Karpas-422 (cell line): ENCODE measurements at places on chromosomes 5 and 9. TPM values are rescaled to one million over a fixed set of nuclear protein-coding genes. Genes with fewer than 3 reads are reported as not detected.
A peak's percentile ranks its signal among the peaks of the same experiment; 100 is the strongest.

Gene ABCA2
- total RNA-seq, result 2.4 and 6.4 TPM in 2 replicates

Gene NIPAL4
- total RNA-seq, result not detected in 2 replicates

DNA sequence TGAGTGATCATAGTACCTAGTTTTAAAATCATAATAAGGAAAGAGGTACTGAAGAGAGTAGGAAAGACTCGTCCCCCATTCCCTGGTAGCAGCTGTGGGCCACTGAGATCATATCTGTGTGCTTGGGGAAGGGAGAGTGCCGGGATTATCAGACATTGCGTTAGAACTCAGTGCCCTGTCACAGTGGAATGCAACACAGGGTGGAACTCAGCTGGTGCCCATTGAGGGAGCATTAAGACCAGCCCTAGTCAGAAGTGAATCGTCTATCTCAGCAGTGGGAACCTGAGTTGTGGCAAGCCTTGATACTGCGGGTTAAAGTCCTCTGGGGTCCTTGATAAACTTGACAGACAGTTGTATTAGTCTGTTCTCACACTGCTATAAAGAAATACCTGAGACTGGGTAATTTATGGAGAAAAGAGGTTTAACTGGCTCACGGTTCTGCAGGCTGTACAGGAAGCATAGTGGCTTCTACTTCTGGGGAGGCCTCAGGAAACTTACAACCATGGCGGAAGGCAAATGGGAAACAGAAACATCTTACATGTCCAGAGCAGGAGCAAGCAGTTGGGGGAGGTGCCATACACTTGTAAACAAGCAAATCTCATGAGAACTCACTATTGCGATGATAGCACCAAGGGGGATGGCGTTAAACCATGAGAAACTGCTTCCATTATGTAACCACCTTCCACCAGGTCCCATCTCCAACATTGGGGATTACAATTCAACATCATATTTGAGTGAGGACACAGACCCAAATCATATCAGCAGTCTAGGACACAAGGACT lies 33.1 kb downstream of the NDUFAF2 start:
- no peaks in the 10 kb centered on the region; the same call in 1 of the 2 replicates for H3K36me3 ChIP-seq
- no peak overlapping the region for H3K27ac ChIP-seq
- H3K27me3 ChIP-seq, result no peaks in the 10 kb centered on the region
- H3K4me3 ChIP-seq, result no peak overlapping the region
- DNase-seq, result no peak

DNA sequence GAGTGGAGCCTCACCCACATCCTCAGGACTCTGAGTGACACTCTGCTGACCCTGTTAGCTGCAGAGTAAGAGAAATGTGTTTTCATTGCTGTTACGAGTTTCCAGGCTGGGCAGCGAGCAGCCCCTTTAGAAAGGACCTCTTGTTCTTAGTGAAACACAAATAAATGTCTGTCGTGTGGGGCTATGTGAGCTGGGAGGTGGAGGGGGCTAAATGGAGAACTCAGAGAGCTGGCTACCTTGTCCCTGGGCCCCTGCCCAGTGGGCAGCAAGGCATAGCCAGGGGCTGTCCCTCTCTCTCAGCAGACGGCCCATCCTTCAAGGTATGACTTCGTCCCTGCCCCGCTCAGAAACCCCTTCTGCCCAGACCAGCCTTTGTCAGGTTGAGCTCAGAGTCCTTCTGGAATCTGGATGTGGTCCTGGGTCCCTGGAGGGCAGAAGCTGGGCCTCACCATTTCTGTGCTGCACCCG lies 10.2 kb downstream of the DCANP1 start:
- H3K4me3 ChIP-seq, result no peak overlapping the region
- no peaks in the 10 kb centered on the region for H3K36me3 ChIP-seq
- no peak overlapping the region for H3K27ac ChIP-seq

GRCh38 chr5:118070041-118070440 lies 918.3 kb downstream of the DTWD2 start:
- no peaks in the 10 kb centered on the region for H3K36me3 ChIP-seq
- H3K4me3 ChIP-seq, result no peak overlapping the region
- no peaks in the 10 kb centered on the region for H3K27me3 ChIP-seq
- H3K4me1 ChIP-seq, result no peaks in the 10 kb centered on the region
- no peak for DNase-seq
- H3K27ac ChIP-seq, result no peak overlapping the region

- no peak overlapping the region for H3K4me3 ChIP-seq
- no peak for DNase-seq
- H3K36me3 ChIP-seq, result no peaks in the 10 kb centered on the region
- H3K27me3 ChIP-seq, result no peaks in the 10 kb centered on the region
- no peaks in the 10 kb centered on the region for H3K4me1 ChIP-seq
Measured at GRCh38 chr9:13832446-13832845, 481.5 kb downstream of the NFIB start.

- peak overlapping the region; percentile 36; the same call in 1 of the 2 replicates for H3K4me3 ChIP-seq
- H3K4me1 ChIP-seq, result peaks cover 47% of the 10 kb centered on the region
- no peaks in the 10 kb centered on the region for H3K36me3 ChIP-seq
Measured at GRCh38 chr9:120257483-120257882, 322.5 kb downstream of the CDK5RAP2 start.

DNA sequence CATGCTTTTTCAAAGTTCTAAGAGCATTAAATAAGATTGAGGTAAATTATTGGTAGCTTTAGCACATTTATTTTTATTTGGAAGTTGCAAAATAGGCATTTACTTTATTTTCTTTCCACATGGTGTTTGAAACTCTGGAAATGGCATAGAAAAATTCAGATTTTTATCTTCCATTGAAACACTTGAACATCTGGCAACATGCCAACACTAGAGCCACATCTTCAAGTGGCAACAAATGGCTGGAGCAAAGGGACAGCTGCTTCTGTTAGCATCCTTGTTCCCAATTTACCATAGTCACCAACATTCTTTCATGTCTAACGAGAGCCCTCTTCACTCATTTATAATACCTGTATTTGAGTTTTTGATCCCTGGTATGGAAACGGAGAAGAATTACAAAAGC lies 539.9 kb downstream of the ZNF608 start:
- H3K36me3 ChIP-seq, result no peaks in the 10 kb centered on the region
- no peak overlapping the region for H3K27ac ChIP-seq
- no peak overlapping the region for H3K4me3 ChIP-seq
- no peaks in the 10 kb centered on the region for H3K4me1 ChIP-seq

- no peak overlapping the region for H3K27ac ChIP-seq
- H3K4me3 ChIP-seq, result no peak overlapping the region
- no peaks in the 10 kb centered on the region for H3K36me3 ChIP-seq
- H3K27me3 ChIP-seq, result no peaks in the 10 kb centered on the region
Measured at GRCh38 chr9:84024041-84024575, 43.5 kb downstream of the RMI1 start.

GRCh38 chr5:77306531-77306930 lies 96.1 kb downstream of the PDE8B start:
- H3K4me3 ChIP-seq, result no peak overlapping the region
- no peaks in the 10 kb centered on the region for H3K27me3 ChIP-seq
- no peaks in the 10 kb centered on the region for H3K36me3 ChIP-seq
- no peak overlapping the region for H3K27ac ChIP-seq
- peaks cover 2% of the 10 kb centered on the region for H3K4me1 ChIP-seq

DNA sequence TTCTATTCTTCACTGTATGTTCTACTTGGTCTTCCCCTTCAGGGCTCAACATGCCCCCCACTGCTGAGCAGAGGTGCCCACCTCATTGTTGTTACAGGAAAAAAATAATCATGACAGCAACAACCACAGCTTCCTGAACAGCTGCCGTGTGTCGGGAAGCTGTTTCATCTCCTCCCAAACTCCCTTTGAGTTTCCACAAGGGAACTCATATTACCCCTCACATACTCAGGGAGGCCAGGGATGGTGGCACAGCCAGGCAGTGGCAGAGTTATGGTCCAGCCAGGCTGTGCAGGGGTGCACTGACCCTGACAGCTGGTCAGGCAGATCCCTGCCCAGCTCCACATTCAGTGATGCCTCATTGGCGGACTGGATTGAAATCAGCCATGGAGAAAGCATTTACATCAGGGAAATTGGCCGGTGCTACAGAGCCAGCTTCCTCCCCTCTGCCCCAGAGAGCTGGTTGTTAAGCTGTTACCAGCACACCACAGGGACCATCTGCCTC lies 37.3 kb downstream of the SARDH start:
- no peaks in the 10 kb centered on the region for H3K27me3 ChIP-seq
- H3K36me3 ChIP-seq, result no peaks in the 10 kb centered on the region
- no peak for DNase-seq
- no peak overlapping the region for H3K27ac ChIP-seq
- no peaks in the 10 kb centered on the region for H3K4me1 ChIP-seq

DNA sequence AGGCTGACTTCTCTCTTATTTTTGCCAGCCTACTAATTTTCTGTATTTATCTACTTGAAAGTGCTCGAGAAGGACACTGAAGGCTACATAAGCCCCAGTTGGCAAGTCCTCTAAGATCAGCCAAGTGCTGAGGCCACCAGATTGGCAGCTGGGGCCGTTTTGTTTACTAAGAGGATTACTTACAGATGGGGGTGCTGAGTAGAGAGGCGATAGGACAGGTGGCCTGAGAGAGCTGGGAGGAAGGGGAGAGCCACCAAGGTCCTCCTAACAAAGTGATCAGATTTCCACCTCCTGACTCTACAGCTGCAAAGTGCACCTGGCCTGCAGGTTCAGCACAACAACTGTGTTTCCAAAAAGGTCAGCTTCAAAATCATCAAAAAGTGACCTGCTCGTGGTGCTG lies 32.9 kb downstream of the FRMD3 start:
- DNase-seq, result no peak
- H3K4me3 ChIP-seq, result no peak overlapping the region
- no peaks in the 10 kb centered on the region for H3K36me3 ChIP-seq
- H3K27me3 ChIP-seq, result no peaks in the 10 kb centered on the region

DNA sequence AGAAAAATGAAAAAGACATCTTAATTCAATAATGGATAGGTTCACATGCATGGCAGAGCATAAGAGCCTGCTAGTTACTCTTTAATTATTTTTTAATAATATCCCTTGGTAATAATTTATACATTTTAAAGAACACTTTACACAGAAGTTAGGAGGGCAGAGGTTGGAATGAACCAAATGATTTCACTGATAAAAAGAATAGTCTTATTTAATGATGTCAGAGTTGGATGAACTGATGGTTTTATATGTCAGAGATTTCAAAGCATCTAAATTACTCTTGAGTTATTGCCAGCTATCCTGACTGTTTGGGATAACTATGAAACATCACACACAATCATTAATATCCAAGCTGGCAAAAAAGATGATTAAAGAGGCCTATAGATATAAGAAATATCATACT lies 244.8 kb downstream of the CSNK1G3 start:
- H3K4me1 ChIP-seq, result no peaks in the 10 kb centered on the region
- no peak for DNase-seq
- no peaks in the 10 kb centered on the region for H3K36me3 ChIP-seq
- no peak overlapping the region for H3K4me3 ChIP-seq
- no peaks in the 10 kb centered on the region for H3K27me3 ChIP-seq

- no peaks in the 10 kb centered on the region for H3K36me3 ChIP-seq
- H3K27me3 ChIP-seq, result no peaks in the 10 kb centered on the region
- no peak for DNase-seq
- no peak overlapping the region for H3K4me3 ChIP-seq
- no peaks in the 10 kb centered on the region for H3K4me1 ChIP-seq
Measured at GRCh38 chr5:59126708-59127573, 544.1 kb downstream of the RAB3C start.

GRCh38 chr5:173196133-173196952 lies 38.7 kb downstream of the NKX2-5 start:
- no peak overlapping the region for H3K27ac ChIP-seq
- no peaks in the 10 kb centered on the region for H3K36me3 ChIP-seq
- H3K4me3 ChIP-seq, result no peak overlapping the region
- H3K27me3 ChIP-seq, result 0 out of 2 replicates have a peak, but pooled peaks cover 3% of the 10 kb centered on the region
- H3K4me1 ChIP-seq, result no peaks in the 10 kb centered on the region

DNA sequence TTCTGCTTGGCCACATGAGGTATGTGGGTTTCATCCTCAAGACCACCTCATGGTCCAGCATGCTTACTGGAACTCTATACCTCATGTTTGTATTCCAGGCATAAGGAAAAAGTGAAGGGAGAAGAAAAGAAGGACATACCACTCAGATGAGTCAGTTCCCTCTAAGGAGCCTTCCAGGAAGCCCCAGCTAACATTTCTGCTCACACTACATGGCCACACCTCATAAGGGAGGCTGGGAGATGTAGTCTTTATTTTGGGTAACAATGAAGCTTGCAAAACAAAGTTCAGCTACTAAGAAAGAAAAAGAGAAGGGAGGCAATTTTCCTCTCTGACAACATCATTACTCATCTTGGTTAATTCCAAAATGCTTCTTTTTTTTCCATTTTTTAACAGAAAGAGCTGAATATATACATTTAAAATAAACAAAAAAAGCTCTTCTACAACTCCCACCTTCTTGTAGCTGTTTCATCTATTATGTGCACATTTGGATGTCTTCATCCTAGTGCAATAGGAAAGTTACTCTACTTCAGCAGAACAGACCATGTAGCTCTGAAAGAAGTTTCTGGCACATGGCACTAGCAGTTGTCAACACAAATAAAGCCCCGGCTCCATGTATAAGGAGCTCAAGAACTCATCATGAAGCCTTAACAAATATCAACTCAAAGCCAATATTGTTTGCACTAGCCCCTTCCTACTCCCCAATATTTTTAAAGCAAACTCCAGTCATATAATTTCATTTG lies 123.6 kb upstream of the CCDC112 start:
- no peak overlapping the region for H3K27ac ChIP-seq
- no peaks in the 10 kb centered on the region for H3K36me3 ChIP-seq
- no peak overlapping the region for H3K4me3 ChIP-seq
- no peak for DNase-seq
- peaks cover 3% of the 10 kb centered on the region; the same call in 1 of the 2 replicates for H3K27me3 ChIP-seq

GRCh38 chr9:129005336-129005997 lies 22.7 kb downstream of the SH3GLB2 start:
- peaks cover 38% of the 10 kb centered on the region for H3K36me3 ChIP-seq
- H3K27me3 ChIP-seq, result no peaks in the 10 kb centered on the region
- DNase-seq, result no peak
- H3K27ac ChIP-seq, result no peak overlapping the region
- H3K4me3 ChIP-seq, result no peak overlapping the region
- H3K4me1 ChIP-seq, result peaks cover 5% of the 10 kb centered on the region; the same call in 1 of the 2 replicates

- no peak overlapping the region for H3K27ac ChIP-seq
- no peaks in the 10 kb centered on the region for H3K27me3 ChIP-seq
- no peaks in the 10 kb centered on the region for H3K36me3 ChIP-seq
- no peak overlapping the region for H3K4me3 ChIP-seq
Measured at GRCh38 chr9:96241391-96241809, 60.6 kb downstream of the HSD17B3 start.

DNA sequence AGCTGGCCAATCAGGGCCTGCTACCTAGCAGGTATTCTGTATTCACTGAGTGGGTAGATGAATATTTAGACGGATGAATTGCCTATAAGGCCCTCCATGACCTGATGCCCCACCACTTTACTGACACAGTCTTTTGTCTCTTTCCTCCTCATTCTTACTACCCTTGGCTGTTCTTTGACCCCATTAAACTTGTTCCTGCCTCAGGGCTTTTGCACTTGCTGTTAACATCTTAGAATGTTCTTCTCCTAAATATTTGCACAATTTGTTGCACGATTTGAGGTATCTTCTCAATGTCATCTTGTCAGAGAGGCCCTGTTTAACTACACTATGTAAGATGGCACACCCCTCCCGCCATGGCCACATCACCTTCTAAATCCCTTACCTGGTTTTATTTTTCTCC lies 3.3 kb upstream of the TTC23L start:
- no peaks in the 10 kb centered on the region for H3K4me1 ChIP-seq
- H3K27ac ChIP-seq, result no peak overlapping the region
- no peaks in the 10 kb centered on the region for H3K36me3 ChIP-seq
- no peak for DNase-seq

GRCh38 chr5:669111-669841 lies 23.9 kb downstream of the TPPP start:
- no peaks in the 10 kb centered on the region for H3K27me3 ChIP-seq
- H3K27ac ChIP-seq, result no peak overlapping the region
- no peak overlapping the region for H3K4me3 ChIP-seq

- no peak overlapping the region for H3K4me3 ChIP-seq
- no peaks in the 10 kb centered on the region for H3K27me3 ChIP-seq
- H3K4me1 ChIP-seq, result no peaks in the 10 kb centered on the region
- no peaks in the 10 kb centered on the region for H3K36me3 ChIP-seq
- H3K27ac ChIP-seq, result no peak overlapping the region
- DNase-seq, result no peak
Measured at GRCh38 chr9:70160686-70161600, 97.8 kb upstream of the SMC5 start.
